Left forelimb (tissue), 1 donor: ENCODE measurements at places on chromosomes 13 and 19.

DNA sequence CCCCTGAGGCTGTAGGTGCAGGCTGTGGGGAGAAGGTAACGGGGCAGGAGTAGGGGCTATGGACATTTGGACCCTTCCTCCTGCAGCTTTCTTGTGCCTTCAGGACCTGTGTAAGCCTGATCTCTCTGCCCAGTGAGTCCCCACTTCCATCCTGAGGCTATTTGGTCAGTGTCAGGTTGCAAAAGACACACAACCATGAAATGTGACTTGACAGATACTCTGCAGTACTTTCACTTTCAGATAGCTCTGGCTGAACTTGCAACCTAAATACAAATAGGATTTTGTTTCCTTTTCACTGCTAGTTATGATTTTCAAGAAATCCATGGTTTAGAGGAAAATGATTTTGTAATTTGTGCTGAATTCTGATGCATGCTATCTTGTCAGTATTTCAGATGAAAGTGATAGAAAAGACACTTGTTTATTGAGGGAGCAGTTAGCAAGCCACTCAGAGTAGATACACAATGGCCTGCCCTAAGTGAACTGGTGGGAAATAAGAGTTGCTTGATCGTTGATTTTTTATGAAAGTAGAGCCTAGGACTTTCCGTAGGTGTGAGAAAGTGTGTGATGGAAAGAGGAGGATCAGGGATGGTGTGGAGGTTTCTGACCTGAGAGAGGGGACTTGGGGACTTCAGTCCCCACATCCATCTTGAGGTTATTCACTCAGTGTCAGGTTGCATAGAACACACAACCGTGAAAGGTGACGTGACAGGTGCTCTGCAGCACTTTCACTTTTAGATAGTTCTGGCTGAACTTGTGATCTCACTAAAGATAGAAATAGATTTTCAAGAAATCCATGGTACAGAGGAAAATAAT lies 18.1 kb upstream of the EID2 start:
- DNase-seq: no peak

DNA sequence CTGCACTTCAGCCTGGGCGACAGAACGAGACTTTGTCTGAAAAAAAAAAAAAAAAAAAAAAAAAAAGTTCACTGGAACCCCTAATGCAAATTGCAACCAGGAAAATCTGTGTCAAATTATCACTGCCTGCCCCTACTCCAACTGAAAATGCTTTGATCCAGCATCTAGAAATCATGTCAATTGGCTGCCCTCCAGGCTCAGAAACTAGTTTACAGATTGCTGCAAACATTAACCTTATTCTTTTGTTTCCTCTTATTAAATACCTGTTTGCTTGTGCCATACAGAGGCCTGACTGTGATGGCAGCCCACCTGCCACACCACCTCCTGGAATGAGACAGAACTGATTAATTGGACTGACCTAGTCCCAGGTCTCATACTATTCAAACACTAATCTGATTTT lies 18.6 kb upstream of the AKT2 start:
- DNase-seq: no peak

- no peak for DNase-seq
Measured at GRCh38 chr19:2663920-2664571, 38.4 kb downstream of the GNG7 start.

- peak; percentile 88 for DNase-seq
Measured at GRCh38 chr19:36141039-36141927, 1.4 kb downstream of the CAPNS1 start.

- no peak for DNase-seq
Measured at GRCh38 chr13:59880468-59880867, 283.3 kb downstream of the DIAPH3 start.

DNA sequence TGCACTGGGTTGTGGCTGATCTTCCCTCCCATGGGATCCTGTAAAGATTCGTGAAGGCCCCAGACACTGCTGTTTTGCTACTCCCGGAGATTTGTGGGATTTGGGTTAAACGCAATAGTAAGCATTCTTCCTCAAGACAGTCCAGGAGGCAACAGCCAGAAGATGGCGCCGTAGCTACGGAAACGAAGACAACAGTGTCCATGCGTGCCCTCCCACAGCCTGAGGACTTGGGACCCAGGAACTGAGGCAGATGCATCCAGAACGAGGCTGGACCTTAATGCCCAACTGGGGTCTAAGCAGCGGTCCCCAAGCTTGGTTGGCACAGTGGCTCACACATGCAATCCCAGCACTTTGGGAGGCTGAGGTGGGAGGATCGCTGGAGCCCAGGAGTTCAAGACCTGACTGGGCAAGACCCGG lies 57.6 kb upstream of the ZNF507 start:
- no peak for DNase-seq

DNA sequence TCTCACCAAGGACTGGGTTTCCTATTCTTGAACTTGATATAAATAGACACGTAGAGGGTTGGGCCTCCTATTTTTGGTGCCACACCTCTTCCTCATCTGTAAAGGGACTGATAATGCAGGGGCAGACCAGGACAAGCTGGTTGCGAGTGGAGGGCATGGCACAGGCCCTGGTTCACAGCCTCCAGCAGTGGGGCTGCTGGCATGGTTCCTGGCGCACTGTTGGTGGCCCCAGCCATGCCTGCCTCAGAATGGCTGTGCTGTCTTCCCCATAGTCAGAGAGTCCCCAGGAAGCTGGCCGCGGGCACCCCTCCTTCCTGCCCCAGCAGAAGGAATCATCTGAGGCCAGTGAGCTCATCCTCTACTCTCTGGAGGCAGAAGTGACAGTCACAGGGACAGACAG lies 10.5 kb upstream of the OVOL3 start:
- DNase-seq: no peak

DNA sequence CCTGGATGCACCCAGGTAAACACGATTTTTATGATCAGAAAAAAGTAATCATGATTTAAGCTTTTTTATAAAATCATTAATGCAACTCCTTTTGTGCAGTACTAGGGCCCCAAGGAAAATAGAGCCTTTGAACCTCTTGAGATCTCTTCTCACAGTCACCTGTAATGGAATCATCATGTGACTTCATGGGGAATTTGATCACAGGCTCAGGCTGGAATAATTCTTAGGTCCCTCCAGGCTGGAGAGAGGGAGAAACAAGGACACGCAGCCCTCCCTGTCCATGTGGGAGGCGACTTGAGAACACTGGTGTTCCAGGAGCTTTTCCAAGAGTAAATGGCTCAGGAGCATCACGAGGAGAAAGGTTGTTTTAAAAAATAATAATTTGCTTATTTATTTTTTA lies 156.1 kb downstream of the NUFIP1 start:
- no peak for DNase-seq

GRCh38 chr13:97810152-97810551 lies 143.3 kb upstream of the IPO5 start:
- no peak for DNase-seq

- DNase-seq: no peak
Measured at GRCh38 chr13:113636266-113636963, 21.6 kb downstream of the ATP4B start.

GRCh38 chr19:50500060-50500752 lies 10.8 kb downstream of the JOSD2 start:
- DNase-seq: no peak

DNA sequence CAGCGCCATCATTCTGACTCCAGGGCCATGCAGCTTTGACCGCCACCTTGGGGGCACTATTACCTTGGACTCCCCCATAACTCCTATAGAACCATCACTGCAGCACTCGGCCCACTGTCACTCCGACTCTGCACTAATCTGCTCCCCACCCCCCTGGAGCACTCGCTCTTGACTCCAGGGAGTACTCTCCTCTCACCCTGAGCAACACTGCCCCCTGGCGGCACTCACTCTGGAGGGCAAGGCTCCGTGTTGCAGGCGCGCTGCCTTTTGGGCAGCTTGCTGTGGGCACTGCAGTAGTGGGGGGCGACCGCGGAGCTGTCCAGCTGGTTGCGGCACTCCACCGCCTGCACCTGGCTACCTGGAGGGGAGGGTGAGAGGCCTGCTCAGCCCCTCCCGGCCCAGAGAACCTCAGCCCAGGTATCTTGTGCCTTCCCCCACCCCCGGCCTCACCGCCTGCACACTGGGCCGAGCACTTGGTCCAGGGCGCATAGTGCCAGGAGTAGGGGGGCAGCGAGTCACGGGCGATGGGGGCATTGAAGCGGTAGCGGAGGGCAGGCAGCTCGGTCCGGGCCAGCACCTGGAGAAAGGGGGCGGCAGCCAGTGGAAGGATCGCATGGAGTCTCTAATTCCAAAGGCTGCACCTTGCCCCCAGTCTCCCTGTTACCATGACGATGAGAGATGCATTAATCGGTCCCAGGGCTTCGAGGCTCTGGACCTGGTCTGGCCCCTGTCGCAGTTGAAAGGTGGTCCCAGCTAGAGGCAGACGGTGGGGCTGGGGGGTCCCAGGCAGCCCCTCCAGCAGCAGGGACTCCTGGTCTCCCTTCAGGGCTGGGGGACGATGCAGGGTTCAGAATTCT lies 8.9 kb upstream of the MYO1F start:
- no peak for DNase-seq

DNA sequence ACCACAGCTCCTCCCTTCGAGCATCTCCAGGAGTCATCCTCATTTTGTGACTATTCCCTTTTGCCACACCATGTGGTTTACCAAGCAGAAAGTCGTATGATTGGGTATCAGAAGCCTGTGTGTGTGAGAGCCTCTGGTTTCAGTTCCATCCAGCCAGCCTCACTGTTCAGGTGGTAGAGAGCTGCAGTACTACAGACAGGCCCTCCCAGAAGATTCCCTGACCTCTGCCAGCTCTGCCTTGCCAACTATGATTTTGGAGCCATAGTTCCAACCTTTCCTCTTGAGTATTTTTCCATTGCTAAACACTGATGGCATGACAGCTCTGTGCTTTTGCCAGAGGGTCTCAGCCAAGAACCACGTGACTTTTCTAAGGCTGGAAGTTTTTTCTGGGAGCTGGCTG lies 82.5 kb downstream of the DHRS12 start:
- no peak for DNase-seq

DNA sequence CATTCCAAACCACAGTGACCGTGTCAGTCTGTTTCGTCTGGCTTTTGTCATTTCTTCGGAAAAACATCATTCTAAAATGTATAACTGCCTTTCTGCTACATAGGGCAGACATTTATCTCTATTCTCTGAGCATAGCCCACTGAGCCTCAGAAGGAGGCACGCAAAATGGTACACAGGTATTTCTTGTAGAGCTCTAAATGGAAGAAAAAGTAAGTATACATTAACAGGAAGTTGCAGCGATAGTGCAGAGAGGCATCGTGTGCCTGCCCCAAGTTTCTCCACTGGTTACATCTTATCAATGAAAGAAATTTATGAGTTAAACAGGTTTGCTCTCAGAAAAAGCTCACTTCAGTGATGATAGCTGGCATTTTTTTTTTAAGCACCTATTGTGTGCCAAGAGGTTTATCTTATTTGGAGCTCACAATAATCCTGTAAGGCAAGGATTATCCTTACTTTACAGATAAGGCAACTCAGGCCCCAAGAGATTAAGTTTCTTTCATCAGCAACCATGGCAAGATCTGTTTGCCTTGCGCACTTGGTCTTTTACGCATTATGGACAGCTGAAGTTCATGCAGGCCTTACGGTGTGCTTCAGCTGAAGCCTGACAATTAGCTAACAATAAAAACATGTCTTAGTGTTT lies 1.2 kb upstream of the RCBTB2 start:
- no peak for DNase-seq

DNA sequence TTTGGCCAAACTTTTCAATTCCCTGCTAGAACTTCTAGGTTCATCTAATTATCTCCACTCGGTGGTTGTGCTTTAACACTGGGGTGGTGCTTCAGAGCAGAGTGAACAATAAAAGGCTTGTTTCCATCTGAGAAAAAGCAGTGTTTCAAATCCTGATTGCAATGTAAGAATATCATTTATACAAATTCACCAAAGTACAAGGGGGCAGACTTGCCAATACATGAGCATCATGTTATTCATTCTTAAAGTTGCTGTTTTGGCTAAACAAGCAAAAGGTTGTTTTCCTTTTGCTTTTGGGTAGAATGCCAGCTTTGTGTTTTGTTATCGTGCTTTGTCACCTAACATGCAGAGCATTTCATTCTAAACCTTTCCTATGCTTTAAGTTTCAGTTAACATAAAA lies 78.5 kb upstream of the UBAC2 start:
- DNase-seq: no peak

- no peak for DNase-seq
Measured at GRCh38 chr19:29694669-29695627, 20.1 kb downstream of the C19orf12 start.

- DNase-seq: no peak
Measured at GRCh38 chr13:79973533-79973963, 367.4 kb downstream of the SPRY2 start.

- no peak for DNase-seq
Measured at GRCh38 chr19:32029235-32029634, 316.2 kb upstream of the ZNF507 start.

GRCh38 chr19:39160889-39161672 lies 35.5 kb downstream of the PAK4 start:
- DNase-seq: no peak

DNA sequence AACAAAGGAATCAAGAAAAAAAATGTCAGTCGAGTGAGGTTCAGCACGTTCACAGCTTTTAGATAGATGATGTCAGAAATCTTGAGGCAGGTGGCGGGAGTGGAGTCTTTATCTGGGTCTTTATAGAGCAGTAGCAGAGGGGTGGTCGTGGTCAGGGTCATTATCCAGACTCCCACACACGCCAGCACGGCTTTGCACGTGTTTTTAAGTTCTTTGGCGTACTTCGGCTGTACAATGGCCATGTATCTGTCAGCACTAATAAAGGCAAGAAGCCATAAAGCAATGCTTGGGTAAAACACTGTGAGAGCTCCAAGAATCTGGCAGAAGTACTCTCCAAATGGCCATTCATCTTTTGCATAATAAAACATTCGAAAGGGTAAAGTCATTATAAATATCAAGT lies 2.9 kb downstream of the GPR18 start:
- DNase-seq: no peak

GRCh38 chr19:5308451-5309437 lies 31.9 kb downstream of the PTPRS start:
- DNase-seq: peak; percentile 79

GRCh38 chr13:30504081-30504480 lies 38.3 kb upstream of the HMGB1 start:
- DNase-seq: no peak

- no peak for DNase-seq
Measured at GRCh38 chr19:16821081-16821480, 8.1 kb upstream of the SIN3B start.

- no peak for DNase-seq
Measured at GRCh38 chr19:14021474-14021873, 6.5 kb upstream of the RLN3 start.

GRCh38 chr13:60922576-60923231 lies 492.9 kb downstream of the PCDH20 start:
- no peak for DNase-seq

DNA sequence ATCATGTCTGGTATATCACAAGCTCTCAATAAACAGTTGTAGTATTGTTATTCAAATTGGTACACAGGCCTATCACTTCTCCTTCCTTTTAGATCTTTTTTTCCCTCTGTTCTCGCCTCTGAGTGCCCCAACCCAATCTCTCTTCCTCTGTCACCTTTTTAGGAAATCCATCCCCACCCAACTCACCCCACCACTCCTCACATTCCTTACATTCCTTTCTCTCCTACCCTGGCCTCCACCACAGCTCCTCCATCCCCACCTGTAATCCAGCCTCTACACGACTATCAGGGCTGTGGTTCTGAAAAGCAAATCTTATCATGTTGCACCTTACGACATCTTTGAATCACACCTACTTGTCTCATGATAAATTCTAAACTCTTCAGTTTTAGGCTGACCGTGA lies 545.4 kb upstream of the GPC6 start:
- DNase-seq: no peak

- no peak for DNase-seq
Measured at GRCh38 chr19:3034656-3035541, 5.8 kb upstream of the TLE2 start.

GRCh38 chr19:19504754-19505668 lies 10.3 kb downstream of the TSSK6 start:
- DNase-seq: no peak

- no peak for DNase-seq
Measured at GRCh38 chr13:28753208-28753892, 34.6 kb upstream of the SLC46A3 start.
